Stimulated activated CD4-positive, alpha-beta T cell treated with anti-CD3 and anti-CD28 coated beads, Interleukin-15, amount 100 ng/mL, for 24 hours (primary cell): ENCODE measurements at places on chromosomes 6 and 20.

- DNase-seq = no peak
Measured at GRCh38 chr6:29909985-29910384, 32.3 kb upstream of the HLA-A start.

GRCh38 chr20:18796282-18796833 lies 17.2 kb upstream of the SCP2D1 start:
- DNase-seq = no peak

GRCh38 chr6:170178561-170179477 lies 112.1 kb downstream of the DLL1 start:
- no peak for DNase-seq

- DNase-seq = no peak
Measured at GRCh38 chr6:79305020-79305419, 70.5 kb upstream of the HMGN3 start.

- DNase-seq = no peak
Measured at GRCh38 chr6:107564589-107564951, 74.7 kb downstream of the SOBP start.

DNA sequence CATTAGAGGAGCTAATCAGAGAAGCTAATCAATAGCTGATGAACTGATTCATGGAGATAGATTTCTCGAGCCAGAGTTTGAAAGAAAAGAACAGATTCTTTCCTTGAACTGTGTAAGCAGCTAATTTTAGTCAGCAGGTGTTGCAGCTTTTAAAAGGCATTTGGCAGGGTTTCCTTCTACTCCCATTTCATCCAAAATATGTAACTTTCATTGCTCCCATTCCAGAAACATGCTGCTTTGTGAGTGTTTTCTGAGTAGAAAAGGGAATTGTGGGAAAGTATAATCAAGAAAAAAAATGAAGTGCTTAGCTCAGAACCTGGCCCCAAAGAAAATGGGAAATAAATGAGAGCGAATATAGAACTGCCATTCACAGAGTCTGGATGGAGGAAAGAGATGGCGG lies 20.8 kb downstream of the SLC35F1 start:
- no peak for DNase-seq

DNA sequence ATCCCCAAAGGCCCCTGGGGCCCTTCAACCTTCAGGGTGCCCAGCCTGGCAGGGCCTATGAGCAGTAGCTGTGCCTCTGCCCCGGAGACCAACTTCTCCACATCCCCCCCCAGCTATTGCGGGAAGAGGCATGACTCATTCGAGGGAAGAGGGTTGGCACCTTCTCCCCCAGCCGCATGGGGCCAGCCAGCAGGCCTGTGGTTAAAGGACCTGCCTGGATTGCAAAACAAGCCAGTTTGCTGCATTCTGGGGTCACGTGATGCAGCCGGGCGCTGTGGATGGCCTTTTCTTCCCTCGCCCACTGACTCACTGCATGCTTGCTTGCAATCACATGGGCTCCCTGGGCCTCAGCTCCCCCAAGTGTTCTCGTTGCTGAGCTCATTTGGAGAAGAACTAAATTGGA lies 182.5 kb downstream of the MAFB start:
- DNase-seq = peak; percentile 22

DNA sequence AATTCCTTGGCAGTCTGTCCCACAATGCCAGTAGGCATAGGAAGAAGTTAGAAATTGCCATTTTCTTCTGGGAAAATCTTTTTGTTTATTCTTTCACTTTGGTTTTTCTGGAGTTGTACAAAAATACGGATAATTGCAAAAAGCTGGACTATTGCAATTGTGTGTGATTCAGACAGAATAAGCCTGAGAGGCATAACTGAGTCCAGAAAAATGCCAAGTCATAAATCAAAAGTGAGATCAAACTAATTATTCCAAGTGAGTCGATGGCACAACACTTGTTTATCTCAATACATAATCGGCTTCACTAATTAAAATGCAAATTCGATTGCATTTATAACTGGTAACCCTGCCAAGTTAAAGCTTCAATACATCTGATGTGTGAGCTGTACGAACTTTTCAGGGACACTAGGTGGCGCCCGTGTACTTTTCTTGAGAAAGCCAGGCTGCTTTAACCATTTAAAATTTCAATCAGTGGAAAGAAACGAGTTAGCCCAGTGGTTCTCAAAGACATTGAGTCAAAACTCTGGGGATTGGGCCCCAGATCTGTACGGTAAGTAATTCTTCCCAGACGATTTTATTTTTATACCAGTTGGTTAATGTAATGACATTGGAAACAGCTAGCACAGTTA lies 102.6 kb downstream of the LAMP5 start:
- peak; percentile 59 for DNase-seq

GRCh38 chr6:19153270-19153980 lies 683.7 kb upstream of the ID4 start:
- no peak for DNase-seq

DNA sequence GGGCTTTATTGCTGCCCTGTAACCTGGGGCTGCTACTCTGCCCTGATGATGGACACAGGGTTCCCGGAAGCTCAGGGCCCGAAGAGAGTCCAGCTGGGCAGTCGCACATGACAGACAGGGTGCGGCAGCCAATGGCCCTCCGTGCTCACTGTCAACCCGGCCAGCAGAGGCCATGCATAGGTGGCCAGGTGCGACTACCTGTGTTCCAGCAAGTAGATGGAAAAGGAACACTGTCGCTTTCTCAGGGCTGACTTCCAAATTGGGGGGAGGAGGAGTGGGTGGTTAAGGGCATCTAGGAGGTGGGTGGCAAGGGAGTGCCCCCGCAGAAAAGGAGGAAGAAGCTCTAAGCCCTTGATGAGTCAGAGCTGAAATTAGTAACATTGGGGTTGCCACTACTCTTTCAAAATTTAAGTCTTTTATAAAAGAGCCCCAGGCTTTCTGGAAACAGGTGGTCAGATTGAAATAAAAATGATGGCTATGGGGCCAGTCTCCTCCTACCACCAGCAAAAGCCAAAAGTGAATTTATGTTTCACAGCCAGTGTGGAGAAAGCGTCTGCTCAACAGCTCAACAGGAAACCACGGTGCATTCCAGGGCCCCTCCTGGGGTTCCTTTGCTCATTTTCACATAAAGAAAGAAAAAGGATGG lies 2.3 kb upstream of the RAMACL start:
- DNase-seq = no peak

DNA sequence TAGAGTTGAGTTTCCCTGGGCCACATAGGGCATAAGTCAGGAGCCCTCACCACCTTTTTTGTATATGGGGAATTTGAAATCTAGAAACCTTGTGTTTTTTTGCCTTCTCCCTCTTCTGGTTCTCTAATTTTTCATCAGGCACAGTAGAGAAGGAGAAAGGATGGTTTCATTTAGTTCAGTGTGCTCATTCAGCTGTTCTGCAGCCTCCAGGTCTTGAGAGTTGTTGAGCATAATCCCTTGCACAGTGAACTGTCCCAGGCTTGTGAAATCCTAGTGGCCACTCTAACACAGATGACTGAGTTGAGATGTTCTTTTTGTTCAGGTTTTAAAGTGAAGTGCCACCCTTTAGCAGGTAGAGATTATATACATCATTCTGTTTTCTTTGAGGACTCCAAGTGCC lies 183.5 kb downstream of the CDKAL1 start:
- DNase-seq = no peak

DNA sequence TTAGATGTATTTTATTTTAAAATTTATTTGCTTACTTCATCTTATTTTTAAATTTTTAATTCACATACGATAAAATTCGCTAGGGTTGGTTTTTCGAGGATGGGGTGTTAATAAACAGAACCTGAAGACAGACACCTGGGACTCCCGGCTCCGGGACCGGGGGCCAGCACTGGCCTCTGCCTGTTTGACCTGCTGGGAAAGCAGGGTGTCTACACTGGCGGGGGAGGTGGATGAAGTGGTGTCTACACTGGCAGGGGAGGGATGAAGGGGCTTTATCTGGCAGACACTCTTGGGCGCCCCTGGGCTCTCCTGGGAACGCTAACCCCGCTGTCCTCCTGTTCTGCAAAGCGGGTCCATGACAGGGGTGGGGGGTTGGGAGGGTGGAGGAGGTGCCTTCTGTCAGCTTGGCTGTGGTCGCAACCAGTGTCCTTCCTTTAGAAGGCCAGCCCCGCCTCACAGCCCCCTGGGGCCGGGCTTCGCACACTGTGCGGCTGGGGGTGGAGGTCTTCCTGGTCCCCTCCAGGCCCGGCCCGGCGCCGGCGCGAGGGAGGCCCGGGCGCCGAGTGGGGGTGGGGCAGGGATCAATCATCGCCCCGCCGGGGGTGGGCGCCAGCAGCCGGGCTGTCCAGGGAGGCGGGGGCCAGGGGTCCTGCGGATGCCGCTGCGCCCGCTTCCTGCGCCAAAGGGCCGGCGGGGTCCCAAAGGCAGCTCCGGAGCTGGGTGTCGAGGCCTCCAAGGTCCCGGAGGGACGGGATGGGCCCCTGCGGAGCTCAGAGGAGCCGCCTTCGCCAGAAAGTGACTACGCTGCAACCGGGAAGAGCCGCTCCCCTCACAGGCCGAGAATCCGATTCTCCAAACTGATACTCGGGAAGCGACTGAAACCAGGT lies 1.8 kb downstream of the GATA5 start:
- DNase-seq = no peak

DNA sequence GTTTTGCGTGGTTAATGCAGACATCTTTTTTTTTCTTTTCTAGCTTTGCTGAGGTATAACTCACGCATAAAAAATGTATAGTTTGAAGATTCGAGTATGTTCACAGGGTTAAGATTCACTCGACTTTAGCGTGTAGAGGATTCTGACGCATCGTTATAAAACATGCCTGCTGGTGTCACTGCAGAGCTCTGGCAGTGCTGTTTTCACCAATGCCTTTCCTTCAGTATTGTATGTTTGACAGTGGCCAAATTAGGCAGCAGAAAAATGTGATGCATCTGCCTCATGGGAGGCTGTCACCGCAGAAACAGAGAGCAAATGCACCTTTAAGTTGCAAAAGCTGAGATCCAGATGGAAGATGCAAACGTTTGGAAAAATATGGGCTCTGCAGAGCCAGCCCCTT lies 18.0 kb upstream of the SIRPB2 start:
- DNase-seq = peak; percentile 34

GRCh38 chr6:99611148-99611547 lies 4.5 kb downstream of the PRDM13 start:
- DNase-seq = peak; percentile 15

- DNase-seq = no peak
Measured at GRCh38 chr6:52666523-52666922, 4.4 kb upstream of the TMEM14A start.

DNA sequence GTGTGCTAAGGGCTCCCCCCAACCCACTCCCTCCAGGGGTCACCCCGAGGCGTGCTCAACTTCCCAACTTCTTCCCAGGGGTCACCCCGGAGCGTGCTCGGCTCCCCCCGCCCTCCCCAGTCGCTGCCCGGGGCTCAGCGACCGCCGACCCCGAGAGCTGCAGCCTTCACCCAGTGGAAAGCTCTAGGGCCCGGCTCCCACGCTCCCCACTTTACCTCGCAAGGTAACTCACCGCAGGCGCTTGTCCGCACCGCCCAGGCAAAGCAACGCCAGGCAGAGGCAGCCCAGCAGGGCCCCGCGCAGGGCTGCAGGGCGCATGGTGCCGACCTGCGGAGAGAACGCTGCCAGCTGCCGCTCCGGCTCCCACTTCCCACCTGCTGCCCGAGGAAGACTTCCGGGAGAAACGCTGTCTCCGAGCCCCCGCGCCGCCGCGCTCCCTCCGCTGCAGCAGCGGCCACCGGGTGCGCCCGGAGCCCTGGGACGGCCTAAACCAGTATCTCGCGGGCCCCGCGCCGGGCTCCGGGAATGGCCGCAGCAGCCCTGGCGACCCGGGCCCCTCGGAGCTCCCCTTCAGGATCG lies 396 bp downstream of the RNASET2 start:
- DNase-seq = no peak

GRCh38 chr6:160161647-160161986 lies 40.0 kb downstream of the SLC22A1 start:
- DNase-seq = no peak

DNA sequence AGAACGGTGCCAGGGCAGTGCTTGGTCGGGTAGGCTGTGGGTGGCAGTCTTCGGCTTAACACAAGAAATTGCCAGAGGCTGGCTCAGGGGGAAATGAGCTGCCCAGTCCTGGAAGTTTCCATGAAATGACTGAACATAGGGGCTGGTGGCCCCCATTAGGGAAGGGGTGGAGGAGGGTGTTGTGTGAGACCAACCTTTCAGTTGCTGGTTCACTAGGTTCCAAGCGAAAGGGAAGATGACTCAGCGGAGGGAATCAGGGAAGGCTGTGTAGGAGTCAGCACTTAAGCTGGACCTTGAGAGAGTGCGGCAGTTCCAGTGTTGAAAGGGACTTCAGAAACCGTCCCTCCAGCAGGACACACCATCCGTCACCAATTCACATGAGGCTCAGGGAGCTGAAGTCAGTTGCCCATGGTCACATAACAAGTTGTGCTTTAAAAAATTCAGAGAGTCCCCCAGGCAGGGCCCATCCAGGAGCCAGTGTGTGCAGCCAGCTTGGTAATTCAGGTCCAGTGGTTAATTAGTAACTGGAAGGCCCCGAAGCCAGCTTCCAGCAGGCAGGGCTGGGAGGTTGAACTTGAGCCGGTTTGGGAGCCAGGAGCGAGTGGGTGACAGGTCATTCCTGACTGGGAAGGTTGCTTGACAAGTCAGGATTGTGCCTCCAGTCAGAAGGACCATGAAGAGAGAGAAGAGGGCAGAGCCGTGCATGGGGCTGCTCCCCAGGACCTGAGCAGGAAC lies at the start of gene SGK2:
TSS of gene SGK2 (plus strand) at position 616 of the 735 bp plus-strand sequence. CDS start 7,469 bp downstream, outside the sequence.
- DNase-seq = no peak

GRCh38 chr20:57126481-57127092 lies 139.9 kb downstream of the BMP7 start:
- DNase-seq = no peak

GRCh38 chr6:26431258-26432172 lies 8.8 kb upstream of the BTN3A3 start:
- DNase-seq = no peak

DNA sequence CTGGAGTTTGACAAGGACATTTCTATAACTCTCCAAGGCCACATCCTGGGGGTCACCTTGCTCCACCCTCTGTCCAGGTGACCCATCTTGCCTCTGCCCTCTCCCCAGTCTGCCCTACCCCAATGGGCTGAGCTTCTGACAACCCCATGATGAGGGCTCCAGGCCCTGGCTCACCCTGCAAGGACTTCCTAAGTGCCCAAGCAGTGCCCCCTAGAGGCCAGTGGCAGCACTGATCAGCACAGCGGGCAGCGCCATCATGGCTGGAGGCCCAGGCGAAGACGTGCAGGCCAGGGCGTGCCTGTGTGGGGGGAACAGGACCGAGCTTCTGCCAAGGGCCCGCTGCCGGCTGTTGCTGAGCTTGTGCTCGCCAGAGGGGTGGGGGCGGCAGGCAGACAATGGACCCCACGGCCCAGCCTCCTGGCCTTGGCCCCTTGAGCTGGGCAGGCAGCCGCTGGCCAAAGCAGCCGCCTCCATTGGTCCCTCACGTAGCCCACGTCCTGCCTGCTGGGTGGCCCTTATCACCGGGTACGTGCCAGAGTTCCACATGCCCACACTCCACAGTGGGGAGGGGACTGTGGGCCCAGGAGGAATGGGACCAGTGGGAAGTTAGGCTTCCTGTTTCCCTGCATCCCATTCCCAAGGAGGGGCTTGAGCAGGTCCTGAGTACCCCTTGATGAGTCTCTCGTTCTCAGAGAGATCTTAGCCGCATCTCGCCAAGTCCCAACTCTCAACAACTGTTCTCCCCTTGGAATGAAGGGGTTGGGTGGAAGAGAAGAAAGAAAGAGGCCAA lies 64.3 kb downstream of the MRPL14 start:
- peak; percentile 67 for DNase-seq
